ENCODE measurements at places on chromosomes 2 and 18.

DNA sequence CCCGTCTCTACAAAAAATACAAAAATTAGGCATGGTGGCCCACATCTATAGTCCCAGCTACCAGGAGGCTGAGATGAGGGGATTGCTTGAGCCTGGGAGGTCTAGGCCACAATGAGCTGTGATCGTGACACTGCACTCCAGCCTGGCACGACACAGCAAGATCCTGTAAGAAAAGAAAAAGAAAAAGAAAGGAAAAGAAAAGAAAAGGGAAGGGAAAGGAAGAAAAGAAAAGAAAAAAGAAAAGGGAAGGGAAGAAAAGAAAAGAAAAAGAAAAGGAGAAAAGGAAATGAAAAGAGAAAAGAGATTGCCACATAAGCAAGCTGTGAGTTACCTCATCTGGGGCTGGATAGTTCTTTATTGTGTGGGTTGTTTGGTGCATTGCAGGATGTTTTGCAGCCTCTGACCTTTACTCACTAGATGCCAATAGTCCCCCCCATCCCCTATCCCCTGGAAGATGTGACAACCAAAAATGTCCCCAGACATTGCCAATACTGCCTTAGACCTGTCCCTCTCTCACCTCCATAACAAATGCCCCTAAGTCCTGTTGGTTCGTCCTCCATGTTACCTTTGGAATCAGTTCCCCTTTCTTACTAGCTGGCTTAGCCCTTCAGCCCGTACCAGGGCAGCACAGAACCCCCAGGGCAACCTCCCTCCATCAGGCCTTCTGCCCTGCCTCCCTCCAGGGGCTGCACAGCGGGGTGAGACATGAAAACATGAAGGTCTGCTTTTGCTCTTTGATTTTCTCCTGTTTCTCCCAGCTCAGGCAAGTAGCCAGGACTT is 8.9 kb downstream of the ASPRV1 start:
- DNase-seq, result no peak

DNA sequence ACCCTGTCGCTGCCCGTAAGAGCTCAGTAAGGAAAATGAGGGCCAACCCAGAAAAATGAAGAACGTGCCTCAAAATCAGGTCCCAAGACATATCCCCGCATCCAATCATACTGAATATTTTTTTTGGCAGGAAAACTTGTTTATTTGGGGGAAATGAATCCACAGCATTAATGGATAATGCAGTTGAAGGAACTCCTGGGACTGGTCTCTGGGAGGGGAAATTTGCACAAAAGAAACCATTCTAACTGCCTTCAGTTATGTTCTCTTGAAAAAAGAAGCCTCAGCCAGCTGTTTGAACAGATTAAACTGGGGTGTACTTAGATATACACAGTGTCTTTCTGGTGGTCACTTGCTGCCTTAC is 61.3 kb downstream of the SPRED2 start:
- no peak for DNase-seq

DNA sequence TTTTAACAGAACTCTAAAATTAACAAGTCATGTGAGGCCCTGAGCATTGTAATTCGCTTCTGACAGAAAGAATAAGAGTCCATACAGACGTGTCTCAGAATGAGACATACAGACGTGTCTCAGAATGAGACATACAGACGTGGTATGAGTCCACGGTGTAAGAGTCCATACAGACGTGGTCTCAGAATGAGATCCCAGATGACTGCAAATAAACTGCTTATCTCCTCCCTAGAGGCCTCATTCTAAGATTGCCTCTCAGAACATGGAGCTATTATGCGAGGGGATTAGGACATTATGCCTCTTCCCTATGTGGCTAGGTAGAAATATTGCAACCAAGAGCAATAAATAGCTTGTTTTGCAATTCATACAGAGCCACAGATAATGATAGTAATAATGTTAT is 63.9 kb downstream of the NEB start:
- DNase-seq, result no peak

DNA sequence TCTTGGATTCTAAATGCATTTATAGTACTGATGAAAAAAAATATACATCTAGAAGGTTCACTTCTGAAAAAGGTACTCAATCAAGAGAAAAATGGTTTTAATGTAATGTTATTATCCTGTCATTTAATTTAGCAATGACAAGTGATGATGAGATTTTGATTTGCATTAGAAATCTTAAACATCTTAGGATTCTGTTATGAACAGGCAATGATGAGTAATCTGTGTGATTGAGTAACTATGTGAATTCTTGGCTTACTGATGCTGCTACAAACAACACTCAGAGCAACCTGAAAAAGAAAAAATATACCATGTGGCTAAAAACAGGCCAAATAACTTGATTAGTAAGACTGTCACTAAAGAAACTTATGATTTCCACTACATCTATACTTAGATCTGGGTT is 30.1 kb downstream of the RBKS start:
- DNase-seq, result no peak
